ENCODE measurements at places on chromosomes 2 and 18.

GRCh38 chr18:20971886-20972267 is 139.7 kb downstream of the ROCK1 start:
- no peak for DNase-seq

DNA sequence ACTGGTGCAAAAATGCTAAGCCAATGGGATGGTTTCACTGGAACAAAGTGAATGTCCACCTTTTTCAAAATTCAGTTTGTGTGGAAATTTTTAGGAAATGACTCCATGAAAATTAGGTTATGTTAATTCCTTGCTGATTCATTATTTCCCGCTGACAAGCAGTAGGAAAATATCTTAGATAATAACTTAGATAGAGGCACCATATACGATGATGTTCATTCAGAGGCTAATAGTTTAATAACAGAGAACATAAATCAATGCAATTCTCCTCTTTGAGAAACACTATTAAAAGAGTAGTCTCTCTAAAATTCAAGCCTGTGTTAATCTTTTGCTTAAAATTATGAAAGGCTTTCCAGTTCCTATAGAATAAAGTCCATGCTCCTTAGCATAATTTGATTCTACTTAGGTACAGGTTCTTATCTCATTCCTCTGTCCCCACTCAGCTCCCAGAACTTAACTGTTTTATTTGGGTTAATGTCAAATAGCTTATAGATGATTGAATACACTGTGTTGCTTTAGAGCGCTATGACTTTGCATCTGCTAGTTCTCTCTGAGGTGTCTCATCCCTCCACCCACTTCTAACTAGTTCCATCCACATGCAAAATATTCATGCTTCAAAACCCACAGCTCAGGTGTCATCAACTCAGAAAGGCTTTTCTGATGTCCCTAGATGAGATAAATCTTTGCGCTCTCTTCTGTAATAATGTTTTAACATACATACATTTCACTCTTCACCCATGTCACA is 503.6 kb downstream of the ERBB4 start:
- no peak for DNase-seq

DNA sequence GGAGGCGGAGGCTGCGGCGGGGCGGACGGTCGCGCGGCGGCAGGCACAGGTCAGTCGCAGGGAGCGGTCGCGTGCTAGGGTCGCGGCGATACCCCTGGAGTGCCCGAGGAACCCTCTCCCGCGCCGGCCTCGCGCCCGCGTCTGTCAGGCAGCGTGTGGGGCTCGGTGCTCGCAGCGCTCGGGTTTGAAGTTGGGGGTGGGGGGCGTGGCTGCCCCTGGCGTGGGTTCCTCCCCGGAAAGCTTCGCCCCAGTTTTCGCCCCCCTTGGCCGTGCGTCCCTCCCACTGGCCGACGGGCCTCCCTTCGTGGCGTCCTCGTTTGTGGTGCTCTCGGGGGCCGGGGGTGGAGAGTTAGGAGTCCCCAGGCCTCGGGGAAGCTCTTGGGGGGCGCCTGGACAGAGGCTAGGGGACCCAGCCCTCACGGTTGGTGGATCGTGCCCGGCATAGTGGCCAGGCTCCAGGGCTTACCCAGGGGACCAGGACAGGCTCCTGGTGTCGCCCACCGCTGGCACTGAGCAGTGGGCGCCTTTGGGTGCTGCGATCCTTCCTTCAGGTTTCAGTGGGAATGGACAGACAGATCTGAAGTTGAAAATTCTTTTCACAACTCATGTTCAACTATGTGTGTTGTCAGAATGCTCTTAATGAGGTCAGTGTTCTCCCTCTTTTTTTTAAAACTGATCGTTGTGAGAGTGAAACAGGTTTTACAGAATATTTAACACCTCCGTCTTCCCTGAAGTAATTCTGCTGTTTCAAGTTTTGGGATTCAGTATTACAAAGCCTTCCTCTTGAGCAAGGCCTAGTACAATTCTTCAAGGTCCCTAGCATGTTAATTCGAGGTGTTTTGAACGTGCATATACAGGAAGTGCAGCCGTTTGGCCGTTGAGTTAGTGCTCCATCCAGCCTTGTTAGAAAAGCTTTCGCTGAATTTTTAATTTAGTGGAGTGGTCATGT is 604 bp downstream of the RALBP1 start:
- DNase-seq: peak; percentile 56

DNA sequence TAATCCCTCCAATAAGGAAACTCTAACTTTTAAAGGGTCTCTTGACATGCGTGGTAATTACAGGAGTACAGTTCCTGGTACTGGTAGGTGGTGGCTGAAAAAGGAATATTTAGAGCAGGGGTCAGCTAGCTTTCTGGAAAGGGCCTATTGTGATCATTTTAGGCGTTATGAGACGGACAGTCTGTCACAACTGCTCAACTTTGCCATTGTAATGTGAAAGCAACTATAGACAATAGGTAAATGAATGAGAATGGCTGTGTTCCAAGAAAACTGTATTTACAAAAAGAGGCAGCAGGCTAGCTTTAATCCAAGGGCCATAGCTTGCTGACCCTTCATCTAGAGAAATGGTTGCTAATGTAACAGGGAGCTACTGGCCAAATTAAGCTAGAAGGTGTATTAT is 177.7 kb upstream of the LRRTM1 start:
- DNase-seq: no peak

- no peak for DNase-seq
These were observed 2082.3 kb upstream of the CELF4 start for GRCh38 chr18:39647627-39648534.

DNA sequence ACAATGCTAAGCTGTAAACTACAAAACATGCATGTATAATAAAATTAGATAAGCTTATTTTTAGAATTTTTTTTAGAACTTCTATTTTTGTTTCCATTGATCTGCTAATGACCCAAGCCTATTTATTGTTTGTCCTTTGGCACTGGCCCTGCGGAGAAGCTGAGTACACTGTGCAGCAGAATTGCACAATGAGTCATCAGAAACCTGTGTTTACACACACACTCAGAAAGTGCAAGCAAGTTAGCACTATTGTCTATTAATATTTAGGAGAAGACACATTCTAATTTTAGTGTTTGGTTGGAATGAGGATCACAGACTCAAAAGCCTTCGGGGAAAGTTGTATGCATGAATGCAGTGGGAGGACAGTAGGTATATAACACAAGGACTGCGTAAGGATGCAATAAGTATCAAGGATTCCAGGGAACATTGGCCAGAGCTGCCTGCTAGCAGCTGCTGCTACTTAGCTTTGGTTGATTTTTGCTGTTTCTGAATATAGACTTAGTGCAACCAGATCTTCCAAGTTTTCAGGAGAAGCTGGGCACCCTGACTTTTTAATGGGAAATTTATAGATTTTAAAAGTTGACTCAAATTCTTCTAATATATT is 128.2 kb downstream of the KCNH7 start:
- DNase-seq: no peak

DNA sequence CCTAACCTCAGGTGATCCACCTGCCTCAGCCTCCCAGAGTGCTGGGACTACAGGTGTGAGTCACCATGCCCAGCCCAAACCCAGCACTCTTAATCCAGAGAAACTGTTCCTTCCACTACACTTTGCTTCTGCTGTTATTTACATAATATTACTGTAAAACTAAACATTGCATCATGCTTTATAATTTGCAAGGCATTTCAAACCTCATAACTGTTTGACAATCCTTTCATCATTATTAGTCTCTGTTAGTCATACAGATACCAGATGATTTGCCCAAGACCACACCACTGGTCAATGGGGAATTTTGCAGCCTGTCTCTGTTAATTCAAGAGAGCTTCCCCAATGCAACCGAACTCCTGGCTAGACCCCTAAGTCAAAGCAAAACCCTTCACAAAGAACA is 338.3 kb downstream of the ALK start:
- no peak for DNase-seq

- DNase-seq: no peak
These were observed 10.5 kb upstream of the DSG2 start for GRCh38 chr18:31487246-31488015.

DNA sequence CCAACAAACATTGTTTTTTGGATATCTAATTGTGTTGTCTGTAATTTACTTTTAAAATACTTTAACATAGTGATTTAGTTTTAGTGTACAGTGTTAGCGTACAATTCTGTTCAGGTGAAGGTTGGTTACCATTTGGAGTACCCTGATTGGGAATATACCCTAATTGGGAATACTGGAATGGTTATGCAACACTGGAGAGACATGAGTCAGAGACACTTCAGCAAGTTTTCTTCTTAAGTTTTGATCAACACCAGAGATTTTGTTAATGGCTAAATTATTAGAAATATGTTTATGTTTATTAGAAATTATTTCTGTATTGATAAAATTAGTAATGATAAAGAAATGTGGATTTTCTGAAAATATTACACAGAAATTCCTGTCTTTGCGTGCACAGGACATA is 100.3 kb upstream of the NABP1 start:
- no peak for DNase-seq

- no peak for DNase-seq
These were observed 73.9 kb upstream of the NFATC1 start for GRCh38 chr18:79321625-79322405.

- no peak for DNase-seq
These were observed 105.5 kb upstream of the NEUROD1 start for GRCh38 chr2:181785691-181786344.

GRCh38 chr2:54559006-54559445 is 102.9 kb downstream of the SPTBN1 start:
- no peak for DNase-seq

- DNase-seq: no peak
These were observed 230.2 kb upstream of the TNP1 start for GRCh38 chr2:217090024-217090473.

DNA sequence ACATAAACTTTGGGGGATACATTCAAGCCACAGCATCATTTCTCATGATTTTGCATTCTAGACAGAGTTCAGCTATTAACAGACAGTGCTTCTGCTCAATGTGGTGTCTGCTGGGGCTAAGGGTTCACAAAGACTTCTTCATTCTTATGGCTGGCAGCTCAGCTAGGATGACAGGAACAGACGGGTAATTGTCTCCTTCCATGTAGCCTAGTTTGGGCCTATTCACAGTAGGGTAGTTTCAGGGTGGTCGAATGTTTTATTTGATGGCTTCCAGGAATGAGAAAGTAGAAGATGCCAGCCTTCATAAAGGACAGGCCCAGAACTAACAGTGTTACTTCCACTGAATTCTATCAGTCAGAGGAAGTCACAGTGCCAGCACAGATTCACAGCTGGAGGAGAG is 26.0 kb upstream of the BCL2L11 start:
- DNase-seq: no peak

- DNase-seq: no peak
These were observed 24.0 kb upstream of the LPIN1 start for GRCh38 chr2:11722292-11723060.

DNA sequence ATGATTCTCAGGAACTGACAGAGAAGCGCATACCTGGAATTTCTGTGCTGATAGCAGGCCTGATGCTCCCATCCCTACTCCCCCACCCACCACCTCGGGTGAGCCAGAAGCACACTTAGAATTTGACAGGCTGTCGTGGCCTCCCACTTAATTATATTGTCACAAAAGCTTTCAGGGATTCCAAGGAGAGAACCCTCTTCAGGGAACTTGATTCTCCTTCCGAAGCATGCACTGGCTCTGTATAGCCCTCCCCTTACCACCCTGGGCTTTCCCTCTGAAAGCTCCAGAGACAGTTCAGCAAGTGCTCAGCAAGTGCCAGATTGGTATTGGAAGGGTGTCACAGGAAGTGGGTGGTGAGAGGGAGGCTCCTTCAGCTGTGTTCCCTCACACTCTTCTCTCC is 252.5 kb upstream of the SIX2 start:
- DNase-seq: no peak

GRCh38 chr2:115161081-115161770 is 718.8 kb downstream of the DPP10 start:
- DNase-seq: no peak

- DNase-seq: no peak
These were observed 2.1 kb downstream of the NEURL3 start for GRCh38 chr2:96502891-96503636.

DNA sequence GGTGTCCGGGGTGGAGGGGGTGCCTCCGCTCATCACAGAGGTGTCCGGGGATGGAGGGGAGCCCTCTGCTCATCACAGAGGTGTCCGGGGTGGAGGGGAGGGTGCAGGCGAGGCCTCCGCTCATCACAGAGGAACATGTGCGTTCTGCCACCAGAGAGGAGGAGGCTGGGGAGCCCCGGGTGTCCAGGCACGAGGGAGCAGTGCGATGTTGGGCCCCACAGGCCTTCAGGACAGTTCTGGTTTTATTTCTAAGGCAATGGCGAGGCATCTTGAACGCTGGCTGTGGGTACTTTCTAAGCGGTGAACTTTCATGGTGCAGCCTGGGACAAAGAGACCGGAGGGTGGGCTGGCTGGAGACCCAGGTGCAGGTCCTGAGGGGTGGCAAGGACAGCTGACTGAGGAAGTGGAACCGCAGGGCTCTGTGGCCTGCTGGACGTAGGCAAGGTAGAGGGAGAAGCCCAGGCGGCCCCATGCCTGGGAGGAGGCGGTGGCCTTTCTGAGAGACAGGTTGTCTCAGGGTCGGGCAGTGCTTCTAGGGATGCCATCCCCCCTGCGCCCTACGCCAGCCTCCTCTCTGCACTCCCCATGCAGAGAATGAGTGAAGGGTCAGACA is 196.6 kb upstream of the SALL3 start:
- no peak for DNase-seq

DNA sequence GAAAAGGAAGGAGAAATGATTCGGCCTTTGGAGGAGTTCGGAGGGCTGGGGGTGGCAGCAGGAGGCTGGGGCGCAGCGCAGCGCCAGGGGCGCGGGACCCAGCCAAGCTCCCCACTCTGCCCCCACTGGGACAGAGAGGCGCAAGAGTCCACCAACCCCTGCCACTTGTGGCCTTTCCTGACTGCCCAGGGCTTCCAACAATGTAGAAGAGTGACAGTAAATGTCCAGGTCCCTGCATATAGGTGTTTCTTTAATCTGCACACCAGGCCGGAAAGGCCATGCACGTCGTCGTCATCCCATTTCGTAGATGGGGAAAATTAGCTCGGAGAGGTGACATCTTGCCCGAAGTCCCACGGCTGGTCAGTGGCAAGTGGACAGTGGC is 96.6 kb downstream of the INHBB start:
- no peak for DNase-seq

GRCh38 chr2:113709022-113709421 is 47.4 kb downstream of the SLC35F5 start:
- no peak for DNase-seq

DNA sequence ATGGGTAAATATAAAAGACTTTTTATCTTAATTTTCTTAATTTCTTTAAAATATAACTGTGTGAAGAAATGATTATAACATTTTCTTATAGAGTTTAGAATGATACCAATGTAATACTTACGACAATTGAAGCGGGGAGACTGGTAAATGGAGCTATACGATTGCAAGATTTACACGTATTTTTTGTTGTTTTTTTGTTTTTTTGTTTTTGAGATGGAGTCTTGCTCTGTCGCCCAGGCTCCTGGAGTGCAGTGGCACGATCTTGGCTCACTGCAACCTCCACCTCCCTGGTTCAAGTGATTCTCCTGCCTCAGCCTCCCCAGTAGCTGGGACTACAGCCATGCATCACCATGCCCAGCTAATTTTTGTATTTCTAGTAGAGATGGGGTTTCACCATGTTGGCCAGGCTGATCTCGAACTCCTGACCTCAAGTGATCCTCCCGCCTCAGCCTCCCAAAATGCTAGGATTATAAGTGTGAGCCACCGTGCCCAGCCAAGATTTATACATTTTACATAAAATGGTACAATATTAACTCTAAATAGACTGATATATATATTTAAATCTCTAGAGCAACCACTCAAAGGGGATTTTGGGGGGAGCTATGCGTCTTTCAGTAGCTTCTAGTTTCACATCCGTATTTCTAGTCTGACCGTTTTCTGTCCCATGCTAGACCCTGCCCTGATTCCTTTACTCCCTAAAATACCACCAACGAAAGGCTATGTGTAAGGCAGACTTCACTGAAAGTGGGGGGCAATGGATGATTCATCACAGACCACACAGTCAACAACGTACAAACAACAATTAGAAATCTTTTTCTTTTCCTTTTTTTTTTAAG is 28.2 kb upstream of the ATG16L1 start:
- no peak for DNase-seq

All from effector CD8-positive, alpha-beta T cell (primary cell).